GM03348 (cell line): ENCODE measurements at places on chromosomes 3 and 15.

GRCh38 chr3:101762041-101762646 is 16.9 kb upstream of the NXPE3 start:
- DNase-seq: no peak

GRCh38 chr15:80949756-80950155 is 39.9 kb downstream of the MESD start:
- no peak for DNase-seq

DNA sequence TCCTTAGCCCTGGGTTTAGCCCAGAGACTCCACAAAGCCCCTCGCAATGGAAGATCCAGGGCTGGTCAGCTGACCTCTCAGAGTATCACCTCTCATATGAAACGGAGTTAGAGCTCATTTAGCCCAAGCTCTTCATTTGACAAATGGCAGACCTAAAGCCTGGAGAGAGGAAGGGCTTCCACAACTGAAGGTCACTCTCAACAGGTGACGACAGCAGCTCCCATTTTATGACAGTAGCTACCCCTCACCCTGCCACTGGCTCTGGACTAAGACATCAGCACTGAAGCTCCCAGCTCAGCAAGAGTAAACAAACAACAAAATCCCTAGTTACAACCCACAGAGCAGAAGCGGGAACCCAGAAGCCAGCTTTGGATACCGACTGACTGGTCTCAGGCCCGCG is 33.7 kb downstream of the TLE3 start:
- no peak for DNase-seq

DNA sequence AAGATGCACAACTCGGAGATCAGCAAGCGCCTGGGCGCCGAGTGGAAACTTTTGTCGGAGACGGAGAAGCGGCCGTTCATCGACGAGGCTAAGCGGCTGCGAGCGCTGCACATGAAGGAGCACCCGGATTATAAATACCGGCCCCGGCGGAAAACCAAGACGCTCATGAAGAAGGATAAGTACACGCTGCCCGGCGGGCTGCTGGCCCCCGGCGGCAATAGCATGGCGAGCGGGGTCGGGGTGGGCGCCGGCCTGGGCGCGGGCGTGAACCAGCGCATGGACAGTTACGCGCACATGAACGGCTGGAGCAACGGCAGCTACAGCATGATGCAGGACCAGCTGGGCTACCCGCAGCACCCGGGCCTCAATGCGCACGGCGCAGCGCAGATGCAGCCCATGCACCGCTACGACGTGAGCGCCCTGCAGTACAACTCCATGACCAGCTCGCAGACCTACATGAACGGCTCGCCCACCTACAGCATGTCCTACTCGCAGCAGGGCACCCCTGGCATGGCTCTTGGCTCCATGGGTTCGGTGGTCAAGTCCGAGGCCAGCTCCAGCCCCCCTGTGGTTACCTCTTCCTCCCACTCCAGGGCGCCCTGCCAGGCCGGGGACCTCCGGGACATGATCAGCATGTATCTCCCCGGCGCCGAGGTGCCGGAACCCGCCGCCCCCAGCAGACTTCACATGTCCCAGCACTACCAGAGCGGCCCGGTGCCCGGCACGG is 991 bp downstream of the SOX2 start:
- DNase-seq: no peak

- DNase-seq: no peak
These were observed 141.0 kb upstream of the RASGRP1 start for GRCh38 chr15:38705436-38706219.

DNA sequence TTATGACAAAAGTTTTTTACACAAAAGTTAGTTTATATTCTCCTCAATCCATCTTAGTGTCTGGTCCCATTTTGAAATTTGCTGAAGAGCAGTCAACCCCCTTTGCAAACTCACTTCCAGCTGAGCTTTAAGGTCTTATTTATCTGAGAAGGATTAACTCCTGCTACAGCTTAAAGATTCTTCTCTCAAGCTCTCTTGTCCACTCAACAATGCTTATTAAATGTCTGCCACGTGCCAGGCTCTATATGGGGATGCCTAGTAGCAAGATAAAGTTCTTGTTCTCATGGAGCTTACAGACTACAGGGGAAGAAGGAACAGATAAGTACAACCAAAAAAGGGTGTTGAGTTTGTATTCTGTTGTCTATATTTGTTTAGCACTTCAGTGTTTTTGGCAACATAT is 18.7 kb downstream of the TMPRSS7 start:
- no peak for DNase-seq

GRCh38 chr15:78951841-78952238 is 7.0 kb upstream of the CTSH start:
- no peak for DNase-seq

DNA sequence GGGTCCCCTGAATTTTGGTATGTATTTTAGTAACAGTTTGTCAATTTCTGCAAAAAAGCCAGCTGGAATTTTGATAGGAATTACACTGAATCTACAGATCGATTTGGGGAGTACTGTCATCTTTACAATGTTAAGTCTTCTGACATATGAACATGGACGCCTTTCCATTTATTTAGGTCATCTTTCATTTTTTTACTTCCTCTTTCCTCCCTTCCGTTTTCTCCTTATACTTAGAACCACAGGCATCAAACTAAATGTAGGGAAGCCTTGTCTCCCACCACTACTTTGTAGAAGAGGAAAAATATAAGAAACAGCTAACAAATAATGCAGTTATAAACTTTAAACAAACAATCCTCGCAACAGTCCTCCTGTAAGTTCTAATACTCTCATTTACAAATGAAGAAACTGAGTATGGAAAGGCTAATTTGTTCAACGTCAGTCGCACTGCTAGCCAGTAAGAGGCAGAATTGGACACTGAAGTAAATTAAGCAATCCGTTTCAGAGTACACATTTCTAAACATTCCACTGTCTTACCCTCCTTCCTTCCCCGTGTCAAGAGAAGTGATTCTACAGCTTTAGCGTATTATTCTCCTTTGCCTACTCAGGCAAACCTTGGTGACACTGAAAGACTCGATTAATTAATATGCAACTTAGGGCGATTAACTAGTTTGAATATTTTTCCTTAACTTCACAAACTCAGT is 25.6 kb downstream of the RHOA start:
- no peak for DNase-seq

- no peak for DNase-seq
These were observed 39.7 kb downstream of the LSM3 start for GRCh38 chr3:14218355-14218754.

GRCh38 chr3:197847866-197848401 is 56.9 kb downstream of the LRCH3 start:
- peak; percentile 38 for DNase-seq

DNA sequence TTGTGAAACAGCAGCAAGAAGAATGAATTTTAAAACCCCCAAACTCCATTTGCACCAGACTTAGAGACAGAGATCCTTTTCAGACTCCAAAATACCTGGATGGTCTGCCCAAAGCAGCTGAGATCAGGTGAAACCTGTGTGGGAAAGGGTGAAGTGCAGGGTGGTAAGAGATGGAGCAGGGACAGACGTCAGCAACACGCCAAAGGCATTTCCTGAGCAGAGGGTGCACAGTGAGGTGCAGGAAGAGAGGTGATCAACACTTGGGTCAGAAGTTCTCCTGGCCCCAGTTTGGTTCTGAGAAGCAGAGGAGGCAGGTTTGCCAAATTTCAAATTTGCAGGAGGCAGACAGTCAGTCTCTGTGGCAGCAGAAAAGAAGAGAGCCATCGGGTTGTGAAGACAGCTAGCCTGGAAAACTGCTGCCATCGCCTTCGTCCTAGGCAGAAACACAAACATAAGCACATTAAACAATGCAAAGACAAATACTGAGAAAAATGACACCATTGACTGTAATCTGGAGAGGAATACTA is 9.8 kb downstream of the CCR4 start:
- DNase-seq: no peak

DNA sequence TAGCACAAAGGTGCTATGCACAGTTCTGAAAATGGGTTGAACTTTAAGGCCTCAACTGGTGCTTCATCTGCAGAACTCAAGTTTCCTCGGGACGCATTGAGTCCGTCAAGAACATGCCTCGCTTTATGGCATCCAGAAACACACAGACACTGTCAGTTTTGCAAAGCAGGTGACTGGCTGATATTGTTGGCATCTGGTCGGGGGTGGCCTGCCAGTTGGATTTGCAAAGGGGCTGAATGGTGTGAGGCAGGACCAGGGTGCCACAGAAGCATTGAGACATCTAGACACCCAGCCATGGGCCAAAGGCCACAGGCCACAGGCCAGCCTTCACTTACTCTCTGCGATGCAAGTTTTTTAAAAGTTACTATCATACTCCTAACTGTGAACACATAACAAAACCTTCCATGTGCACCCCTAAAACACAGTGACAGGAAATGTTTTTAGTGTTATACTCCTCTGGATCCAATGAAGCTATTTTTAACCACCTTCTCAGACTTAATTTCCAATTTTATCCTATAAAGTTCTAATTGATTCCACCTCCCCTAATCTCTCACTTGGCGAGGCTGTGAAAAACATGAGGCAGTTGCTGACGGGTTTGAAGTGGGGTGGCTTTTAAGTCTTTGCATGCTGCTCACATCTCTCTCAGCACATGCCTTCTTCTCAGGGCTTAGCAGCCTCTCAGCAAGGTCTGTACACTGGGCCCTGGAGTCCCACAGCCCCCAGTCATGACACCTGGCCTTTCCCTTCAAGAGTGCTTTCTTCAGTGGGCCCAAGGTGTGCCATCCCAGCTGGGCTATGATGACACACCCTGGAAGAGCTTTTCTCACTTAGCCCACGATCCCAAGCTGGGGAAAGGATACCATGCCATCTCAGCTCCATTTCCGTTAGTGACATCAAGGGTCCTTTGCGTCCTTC is 38.5 kb upstream of the DUSP7 start:
- no peak for DNase-seq

GRCh38 chr3:5840056-5840455 is 652.5 kb downstream of the EDEM1 start:
- no peak for DNase-seq

- DNase-seq: no peak
These were observed 1006.8 kb upstream of the SEMA6D start for GRCh38 chr15:46710401-46710960.

GRCh38 chr15:65373163-65373651 is 4.6 kb downstream of the IGDCC3 start:
- no peak for DNase-seq

DNA sequence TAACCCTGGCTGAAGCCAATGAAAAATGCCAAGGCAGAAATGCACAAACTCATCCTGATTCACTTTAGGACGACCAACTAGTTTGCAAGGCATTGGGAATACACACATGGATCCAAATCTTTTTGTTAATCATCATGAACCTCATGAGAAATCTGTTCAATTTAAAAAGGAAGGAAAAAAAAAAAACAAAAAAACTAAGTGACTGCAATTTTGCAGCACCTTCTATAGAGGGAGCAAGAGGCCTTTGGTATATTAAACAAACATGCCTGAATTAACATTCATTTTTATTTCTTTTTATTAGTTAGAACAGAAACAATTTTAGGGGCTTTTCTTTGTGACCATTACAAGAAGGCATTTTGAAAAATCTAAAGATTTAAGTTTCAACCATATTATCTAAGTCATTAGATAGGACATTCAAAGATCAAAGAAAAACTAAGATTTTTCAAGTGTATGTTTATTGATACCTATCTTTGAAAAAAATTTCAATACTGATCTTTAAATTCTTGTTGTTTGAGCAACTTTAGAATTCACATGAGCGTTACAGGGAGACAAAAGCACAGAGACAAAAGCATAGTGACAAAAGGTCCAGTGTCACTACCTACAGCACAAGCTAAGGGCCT is 182.4 kb downstream of the CBLB start:
- DNase-seq: peak; percentile 52

GRCh38 chr15:80475572-80475971 is 71.4 kb downstream of the ARNT2 start:
- no peak for DNase-seq

- DNase-seq: peak; percentile 36
These were observed 31.6 kb upstream of the SLC35G2 start for GRCh38 chr3:136787349-136787748.

GRCh38 chr3:189985948-189986347 is 134.7 kb downstream of the P3H2 start:
- no peak for DNase-seq

- DNase-seq: no peak
These were observed 89.5 kb upstream of the SNRPN start for GRCh38 chr15:24865303-24865702.

DNA sequence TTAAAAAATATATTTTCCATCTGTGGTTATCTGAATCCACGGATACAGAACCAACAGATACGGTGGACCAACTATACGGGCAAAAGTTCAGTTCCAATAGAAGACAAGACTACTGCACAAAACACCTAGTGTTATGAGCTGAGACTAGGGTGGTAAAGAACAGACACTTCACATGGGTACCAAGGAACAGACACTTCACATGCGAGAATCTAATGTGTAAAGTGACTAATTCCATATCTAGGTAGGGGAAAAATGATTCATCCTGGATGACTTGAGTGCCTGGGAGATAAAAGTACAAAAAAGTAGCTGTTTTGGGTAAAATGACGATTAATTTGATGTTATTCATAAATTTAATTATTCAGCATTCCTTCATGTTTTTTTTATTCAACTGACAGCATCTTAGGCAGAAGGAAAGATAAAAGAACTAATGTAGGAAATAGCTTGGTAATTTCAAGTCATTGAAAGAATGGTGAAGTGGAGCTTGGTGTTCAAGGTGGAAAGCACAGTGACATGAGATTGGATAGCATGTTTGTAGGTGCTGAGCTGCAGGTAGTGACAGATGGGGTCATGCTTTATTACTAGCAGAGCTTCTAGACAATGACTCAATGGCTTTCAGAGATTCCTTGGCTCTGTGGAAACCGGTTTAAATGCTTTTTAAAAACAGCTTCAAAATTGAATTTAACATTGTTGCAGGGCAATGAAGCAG is 5.2 kb downstream of the CD200 start:
- no peak for DNase-seq

- no peak for DNase-seq
These were observed 32.0 kb downstream of the RUVBL1 start for GRCh38 chr3:128091586-128091985.

GRCh38 chr15:80906159-80906766 is 83.4 kb downstream of the MESD start:
- DNase-seq: no peak

DNA sequence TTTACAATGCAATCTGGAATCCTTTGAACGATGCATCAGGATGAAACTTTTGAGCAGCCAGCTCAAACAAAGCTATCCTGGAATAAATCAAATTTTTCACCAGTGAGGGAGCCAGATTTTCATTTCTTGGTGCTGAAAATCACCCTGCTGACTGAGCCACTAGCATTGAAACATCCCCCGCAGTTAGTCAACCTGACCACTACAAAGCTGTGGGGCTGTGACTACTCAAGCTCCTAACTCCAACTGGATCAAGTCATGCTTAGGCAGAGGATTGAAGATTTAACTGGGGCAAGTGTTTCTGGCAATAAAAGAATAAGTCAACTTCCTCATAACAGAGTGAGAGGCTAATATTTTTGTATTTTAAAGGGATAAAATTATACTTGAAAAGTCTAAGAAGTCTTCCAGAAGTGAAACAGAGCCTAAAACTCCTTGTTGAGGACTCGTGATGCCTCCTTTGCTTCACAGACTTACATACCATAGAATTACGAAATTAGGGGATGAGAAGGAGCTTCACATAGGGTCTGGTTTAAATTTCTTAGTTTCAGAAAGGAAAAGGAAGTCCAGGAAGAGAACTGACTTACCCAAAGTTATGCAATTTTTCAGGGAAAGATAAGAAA is 177.8 kb downstream of the SERPINI1 start:
- DNase-seq: peak; percentile 13

GRCh38 chr3:147393261-147393942 is 12.9 kb downstream of the ZIC4 start:
- peak; percentile 41 for DNase-seq
